ENCODE measurements at places on chromosomes 12 and 14.

DNA sequence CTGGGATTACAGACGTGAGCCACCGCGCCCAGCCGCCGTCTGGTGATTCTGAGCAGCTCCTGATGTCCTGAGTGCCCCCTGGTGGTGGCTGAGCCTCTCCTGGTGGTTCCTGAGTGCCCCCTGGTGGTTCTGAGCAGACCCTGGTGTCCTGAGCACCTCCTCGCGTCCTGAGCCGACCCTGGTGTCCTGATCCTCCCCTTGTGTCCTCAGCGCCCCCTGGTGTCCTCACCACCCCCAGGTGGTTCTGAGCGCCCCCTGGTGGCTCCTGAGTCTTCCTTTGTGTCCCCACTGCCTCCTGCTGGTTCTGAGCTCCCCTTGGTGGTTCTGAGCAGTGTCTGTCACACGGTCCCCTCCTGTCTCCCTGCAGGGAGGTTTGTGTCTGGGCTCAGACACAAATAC is 1304.9 kb downstream of the TMEM121 start:
- DNase-seq, result no peak

- no peak for DNase-seq
Observed at GRCh38 chr12:42606471-42606870, 16.9 kb upstream of the PRICKLE1 start.

DNA sequence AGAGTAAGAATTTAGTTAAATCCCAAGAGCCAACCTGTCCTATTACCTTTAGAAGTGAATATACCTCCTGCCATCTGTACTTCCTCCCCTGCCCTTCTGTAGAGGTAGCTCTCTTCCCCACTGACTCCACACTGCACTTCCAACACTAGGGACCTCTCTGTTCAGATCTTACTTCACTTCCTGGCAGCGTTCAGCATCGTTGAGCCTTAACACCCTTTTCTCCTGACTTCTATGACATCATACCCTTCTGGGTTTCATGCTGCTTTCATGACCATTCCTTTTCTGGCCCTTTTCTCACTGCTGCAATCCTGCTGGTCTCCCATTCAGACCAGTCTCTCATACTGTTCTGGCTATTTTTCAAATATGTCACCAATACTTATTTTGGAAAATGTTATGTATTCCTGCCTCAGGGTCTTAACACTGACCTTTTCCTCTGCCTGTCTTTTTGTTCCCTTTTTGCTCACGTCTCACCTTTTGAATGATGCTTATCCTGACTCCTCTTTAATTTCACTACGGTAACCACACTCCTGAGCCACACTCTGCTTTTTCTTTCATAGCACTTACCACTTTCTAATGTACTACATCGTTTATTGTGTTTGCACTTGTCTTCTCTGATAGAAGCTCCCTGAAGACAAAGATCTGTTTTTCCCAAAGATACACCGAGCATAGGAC is 67.6 kb downstream of the PLEKHA5 start:
- DNase-seq, result no peak

- DNase-seq, result no peak
Observed at GRCh38 chr14:80959496-80959895, 4.1 kb downstream of the TSHR start.

DNA sequence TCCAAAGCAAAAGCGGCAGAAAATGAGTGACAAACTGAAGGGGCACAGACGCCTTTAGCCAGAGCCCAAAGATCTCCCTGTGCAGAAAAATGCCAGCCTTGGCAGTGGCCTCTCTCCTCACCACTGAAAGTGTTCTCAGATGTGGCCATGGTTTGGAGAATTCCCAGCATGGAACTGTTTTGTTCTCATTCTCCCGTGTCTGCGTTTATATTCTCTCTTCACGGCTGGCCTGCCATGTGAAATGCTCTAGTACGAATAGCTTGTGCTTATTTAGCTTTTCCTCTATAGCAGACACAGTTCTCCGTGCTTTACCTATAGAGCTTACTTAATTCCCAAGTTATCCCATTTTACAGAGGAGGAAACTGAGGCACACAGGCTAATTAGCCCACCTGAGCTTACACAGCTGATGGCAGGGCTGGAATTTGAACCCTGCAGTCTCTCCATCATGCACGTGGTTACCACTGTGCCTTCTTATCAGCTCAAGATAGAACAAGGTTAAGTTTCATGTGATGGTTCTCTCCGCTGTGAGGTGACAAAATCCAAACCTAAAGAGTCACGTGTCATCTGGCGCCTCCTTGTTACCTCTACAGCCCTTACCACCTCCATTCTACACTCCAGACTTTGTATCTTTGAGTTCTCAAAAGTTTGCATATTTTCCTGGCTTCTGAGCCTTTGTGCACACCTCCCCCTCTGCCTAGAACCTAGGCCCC is 141.6 kb downstream of the GCH1 start:
- no peak for DNase-seq

DNA sequence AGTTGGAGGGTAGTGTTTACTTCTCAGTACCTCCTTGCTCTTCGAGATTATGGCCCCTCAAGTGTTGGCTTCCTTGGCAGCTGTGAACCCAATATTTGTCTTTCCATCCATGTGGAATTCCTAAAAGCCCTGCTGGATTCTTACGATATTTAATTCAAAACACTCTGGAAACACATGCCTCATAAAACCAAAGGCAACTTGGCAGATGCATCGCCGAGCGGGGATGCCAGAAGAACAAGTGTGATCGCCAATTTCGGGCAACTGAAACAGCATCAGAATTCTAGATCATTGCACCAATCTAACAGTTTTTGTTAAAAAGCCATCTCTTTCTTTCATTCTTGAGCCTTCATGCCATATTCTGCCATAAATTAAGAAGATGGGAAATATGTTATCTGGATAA is 934.4 kb downstream of the AACS start:
- no peak for DNase-seq

- no peak for DNase-seq
Observed at GRCh38 chr14:57884175-57884574, 18.3 kb upstream of the SLC35F4 start.

DNA sequence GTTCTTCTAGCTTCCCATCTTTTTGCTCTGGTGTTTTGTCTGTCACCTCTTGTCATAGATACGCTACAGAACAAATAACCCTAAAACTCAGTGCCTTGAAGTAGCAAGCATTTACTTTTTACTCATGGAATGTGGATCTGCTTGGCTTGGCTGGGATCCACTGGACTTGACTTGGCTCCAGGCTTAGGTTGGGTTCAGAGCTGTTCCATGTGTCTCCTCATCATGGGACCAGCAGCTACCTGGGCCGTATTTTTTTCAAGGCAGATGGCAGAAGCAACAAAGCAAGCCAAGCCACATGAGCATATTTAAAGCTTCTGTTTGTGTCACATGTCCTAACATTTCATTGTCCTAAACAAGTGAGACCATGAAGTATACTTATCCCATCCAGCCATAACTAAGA is 48.7 kb upstream of the ATF1 start:
- no peak for DNase-seq

DNA sequence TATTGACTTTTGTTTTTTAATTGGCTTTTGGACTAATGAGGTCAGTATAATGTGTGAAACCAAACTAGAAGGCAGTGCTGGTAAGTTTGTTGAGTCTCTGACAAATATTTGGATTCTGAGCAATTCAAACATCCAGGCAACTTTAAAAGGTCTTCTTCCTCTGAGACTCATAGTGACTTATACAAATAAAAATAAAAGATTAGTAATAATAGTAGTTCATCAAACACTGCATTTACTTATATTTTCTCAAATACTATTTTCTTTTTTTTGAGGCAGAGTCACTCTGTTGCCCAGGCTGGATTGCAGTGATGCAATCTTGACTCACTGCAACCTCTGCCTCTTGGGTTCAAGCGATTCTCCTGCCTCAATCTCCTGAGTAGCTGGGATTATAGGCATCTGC is 337.9 kb downstream of the DAD1 start:
- no peak for DNase-seq

- peak; percentile 63 for DNase-seq
Observed at GRCh38 chr14:77067632-77068516, 30.2 kb upstream of the CIPC start.
